ENCODE measurements at places on chromosomes 11 and 22.

GRCh38 chr11:29260939-29261705 is 755.7 kb downstream of the KCNA4 start:
- DNase-seq, result no peak
- H3K4me1 ChIP-seq, result no peaks in the 10 kb centered on the region

DNA sequence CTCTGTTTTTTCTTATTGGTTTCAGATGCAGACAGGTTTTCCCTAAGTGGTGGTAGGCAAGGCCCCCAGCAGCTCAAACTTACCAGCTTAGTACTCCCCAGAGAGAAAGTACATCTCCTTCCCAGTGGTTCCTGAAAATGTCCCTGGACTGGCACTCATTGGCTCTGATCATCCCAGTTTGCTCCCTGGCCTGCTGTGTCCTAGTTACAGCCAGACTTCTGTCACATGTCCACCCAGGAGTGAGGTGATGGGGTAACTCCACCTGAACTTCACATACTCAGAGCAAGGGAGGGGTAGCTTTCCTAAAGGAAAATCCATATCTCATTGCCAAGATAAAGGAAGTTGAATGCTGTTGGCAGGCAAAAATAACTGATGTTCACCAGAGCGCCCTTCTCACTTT is 237.0 kb upstream of the MPPED2 start:
- H3K27ac ChIP-seq, result no peak overlapping the region
- no peaks in the 10 kb centered on the region for H3K4me1 ChIP-seq
- H3K27me3 ChIP-seq, result no peaks in the 10 kb centered on the region
- DNase-seq, result no peak
- H3K36me3 ChIP-seq, result no peaks in the 10 kb centered on the region

GRCh38 chr11:26070714-26071380 is 261.1 kb upstream of the ANO3 start:
- no peaks in the 10 kb centered on the region for H3K27me3 ChIP-seq
- H3K36me3 ChIP-seq, result no peaks in the 10 kb centered on the region
- no peak overlapping the region for H3K4me3 ChIP-seq
- no peaks in the 10 kb centered on the region for H3K4me1 ChIP-seq
- H3K27ac ChIP-seq, result no peak overlapping the region
- no peak for DNase-seq

GRCh38 chr11:47326198-47326597 is 26.3 kb downstream of the MYBPC3 start:
- no peak overlapping the region for H3K4me3 ChIP-seq
- H3K36me3 ChIP-seq, result peaks cover 80% of the 10 kb centered on the region
- H3K27me3 ChIP-seq, result no peaks in the 10 kb centered on the region
- H3K27ac ChIP-seq, result no peak overlapping the region
- DNase-seq, result no peak

DNA sequence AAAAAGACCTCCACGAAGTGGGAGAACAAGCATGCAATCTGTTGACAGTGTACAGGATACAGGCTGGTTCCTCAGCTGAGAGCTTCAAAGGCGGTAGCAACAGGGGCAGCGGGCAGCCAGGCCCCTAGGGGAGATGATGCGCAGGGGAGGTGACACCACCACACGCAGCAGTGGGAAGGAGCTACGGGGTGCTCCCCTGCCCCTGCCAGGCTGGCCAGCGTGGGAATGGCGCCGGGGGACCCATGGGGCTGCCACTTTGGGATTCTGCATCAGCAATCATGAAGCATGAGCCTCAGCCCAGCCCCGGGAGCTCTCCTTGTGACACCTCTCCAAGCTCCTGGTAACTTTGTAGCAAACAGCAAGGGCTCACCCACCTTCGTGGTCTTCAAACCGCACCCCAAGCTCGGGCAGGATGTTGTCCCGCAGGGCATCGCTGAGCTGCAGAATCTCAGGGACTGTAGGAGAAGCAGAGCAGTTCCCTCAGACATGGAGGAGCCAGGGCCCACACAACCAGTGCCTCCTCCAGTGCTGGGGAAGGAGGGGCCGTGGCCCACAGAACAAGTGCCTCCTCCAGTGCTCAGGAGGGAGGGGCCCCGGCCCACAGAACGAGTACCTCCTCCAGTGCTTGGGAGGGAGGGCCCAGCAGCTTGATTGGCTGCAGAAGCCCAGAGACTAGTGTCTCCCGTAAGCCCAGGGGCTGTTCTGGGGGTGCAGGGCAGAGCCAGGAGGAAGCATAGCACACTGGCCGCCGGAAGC is 14.6 kb upstream of the NAP1L4 start:
- H3K27ac ChIP-seq, result no peak overlapping the region
- no peak overlapping the region for H3K4me3 ChIP-seq
- peaks cover 84% of the 10 kb centered on the region for H3K36me3 ChIP-seq
- peaks cover 6% of the 10 kb centered on the region for H3K4me1 ChIP-seq
- no peaks in the 10 kb centered on the region for H3K27me3 ChIP-seq

DNA sequence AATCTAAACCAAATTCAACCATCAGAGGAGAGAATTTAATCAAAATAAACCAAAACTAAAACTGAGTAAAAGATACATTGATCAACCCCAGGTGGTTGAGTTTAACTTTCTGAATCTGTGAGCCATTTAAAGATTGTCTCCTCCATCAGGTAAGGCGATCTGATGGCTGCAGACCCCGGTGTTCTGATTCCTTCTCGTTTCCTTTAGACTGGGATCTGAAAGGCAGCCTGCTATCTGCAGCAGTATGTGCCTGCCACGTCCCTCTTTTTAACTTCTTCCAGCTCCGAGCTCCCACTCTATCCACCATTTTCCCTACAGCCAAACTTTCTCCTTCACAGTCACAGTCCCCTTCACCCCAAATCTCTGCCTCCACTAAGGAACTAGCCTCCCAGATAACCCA is 66.1 kb upstream of the ARHGAP32 start:
- no peaks in the 10 kb centered on the region for H3K27me3 ChIP-seq
- H3K4me3 ChIP-seq, result no peak overlapping the region
- H3K4me1 ChIP-seq, result no peaks in the 10 kb centered on the region
- no peaks in the 10 kb centered on the region for H3K36me3 ChIP-seq
- H3K27ac ChIP-seq, result no peak overlapping the region

- no peaks in the 10 kb centered on the region for H3K36me3 ChIP-seq
- H3K4me3 ChIP-seq, result no peak overlapping the region
- DNase-seq, result no peak
- peaks cover 98% of the 10 kb centered on the region for H3K4me1 ChIP-seq
- peak overlapping the region; percentile 59 for H3K27ac ChIP-seq
Measured at GRCh38 chr11:114136686-114137640, 77.5 kb downstream of the ZBTB16 start.

DNA sequence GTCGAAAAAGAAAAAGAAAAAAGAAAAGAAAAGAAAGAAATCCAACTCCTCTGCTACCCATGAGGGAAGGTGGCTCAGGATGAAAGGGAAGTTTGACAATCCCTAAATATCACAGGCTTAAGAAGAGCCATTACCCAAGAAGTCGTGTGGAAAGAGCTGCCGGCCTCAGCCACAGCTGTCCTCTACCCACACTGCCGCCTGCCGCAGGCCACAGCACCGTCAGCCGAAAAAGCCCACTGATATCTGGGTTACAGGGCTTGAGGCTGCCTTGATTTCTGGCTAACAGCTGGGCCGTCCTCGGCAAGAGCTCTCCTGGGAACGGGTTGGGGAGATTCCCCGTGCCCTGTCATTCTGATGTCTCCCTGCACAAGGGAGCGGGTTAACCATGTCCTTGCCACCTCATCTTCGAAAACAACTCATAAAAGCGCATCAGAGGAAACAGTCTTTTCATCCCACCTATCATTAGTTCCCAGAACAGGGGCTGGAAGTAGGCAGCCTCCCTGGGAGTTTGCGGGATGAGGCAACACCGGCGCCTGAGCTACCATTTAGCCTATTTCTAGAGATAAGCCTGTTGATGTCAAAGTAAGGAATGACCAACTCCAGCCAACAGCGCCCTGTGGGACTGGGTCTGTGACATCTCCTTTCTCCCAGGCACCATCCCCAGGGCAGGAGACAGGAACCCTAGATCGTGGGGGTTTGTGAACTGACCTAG is 21.8 kb upstream of the SNX32 start:
- no peaks in the 10 kb centered on the region for H3K4me1 ChIP-seq
- H3K36me3 ChIP-seq, result no peaks in the 10 kb centered on the region
- DNase-seq, result no peak
- no peak overlapping the region for H3K4me3 ChIP-seq

DNA sequence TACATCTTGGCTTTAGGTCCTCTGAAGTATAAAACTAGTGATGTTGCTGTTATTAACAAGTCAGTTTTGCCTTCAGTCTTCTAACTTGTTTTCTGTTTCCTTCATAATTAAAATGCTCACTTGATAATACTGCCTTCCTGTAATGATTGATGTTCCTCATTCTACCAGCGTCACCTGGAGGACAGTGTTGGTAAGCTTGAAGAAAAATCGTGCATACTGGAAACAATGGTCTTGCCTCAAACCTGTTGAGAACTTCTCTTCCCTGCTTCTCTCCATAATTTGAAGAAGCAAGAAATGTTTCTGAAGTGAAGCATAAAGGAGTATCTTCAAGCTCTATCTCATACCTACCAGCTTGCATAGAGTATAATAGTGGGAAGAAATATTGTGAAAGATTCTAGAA is 3.0 kb downstream of the YWHAH start:
- DNase-seq, result no peak
- no peaks in the 10 kb centered on the region for H3K27me3 ChIP-seq
- no peak overlapping the region for H3K4me3 ChIP-seq

- H3K4me1 ChIP-seq, result no peaks in the 10 kb centered on the region
- DNase-seq, result no peak
- no peaks in the 10 kb centered on the region for H3K27me3 ChIP-seq
- H3K36me3 ChIP-seq, result no peaks in the 10 kb centered on the region
- H3K4me3 ChIP-seq, result no peak overlapping the region
Measured at GRCh38 chr11:26105762-26106423, 226.0 kb upstream of the ANO3 start.

DNA sequence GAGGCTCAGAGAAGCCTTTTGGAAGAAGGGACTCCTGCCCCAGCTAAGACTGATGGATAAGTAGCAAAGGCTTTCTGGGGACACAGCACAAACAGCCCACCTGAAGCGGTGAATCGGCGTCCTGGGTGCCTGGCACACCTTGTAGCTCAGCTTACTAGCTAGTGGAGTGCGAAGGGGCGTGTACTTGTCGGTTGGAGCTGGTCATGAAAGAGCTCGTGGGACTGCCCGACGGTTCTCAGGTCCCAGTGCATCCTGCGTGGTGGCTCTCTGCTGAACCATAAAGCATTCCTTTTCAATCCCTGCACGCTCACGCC is 690 bp upstream of the UVRAG start:
- H3K36me3 ChIP-seq, result no peaks in the 10 kb centered on the region
- H3K4me3 ChIP-seq, result peak overlapping the region; percentile 93
- H3K27ac ChIP-seq, result peak overlapping the region; percentile 89
- no peaks in the 10 kb centered on the region for H3K27me3 ChIP-seq
- no peak for DNase-seq

- no peaks in the 10 kb centered on the region for H3K36me3 ChIP-seq
- no peak overlapping the region for H3K27ac ChIP-seq
- no peaks in the 10 kb centered on the region for H3K27me3 ChIP-seq
Measured at GRCh38 chr11:63459586-63459985, 31.4 kb downstream of the PLAAT5 start.

DNA sequence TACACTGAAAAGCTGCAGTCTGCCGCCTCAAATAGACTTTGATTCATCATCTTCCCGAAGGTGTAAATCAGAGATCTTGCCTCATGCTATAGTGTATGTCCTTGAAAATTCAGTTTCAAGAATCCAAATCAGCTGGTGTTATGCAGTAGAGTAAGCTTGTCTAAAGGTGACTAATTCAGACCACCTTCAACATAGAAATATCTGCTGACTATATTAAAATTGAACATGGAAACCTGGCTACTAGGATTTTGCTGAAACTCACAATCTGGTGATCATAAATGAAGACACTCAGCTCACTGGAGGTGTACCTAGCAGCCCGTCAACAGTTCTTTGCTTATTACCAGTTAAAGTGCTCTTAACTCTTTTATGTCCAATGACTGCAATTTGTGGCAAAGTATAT is 266.6 kb downstream of the CADM1 start:
- H3K4me1 ChIP-seq, result no peaks in the 10 kb centered on the region
- H3K27ac ChIP-seq, result no peak overlapping the region
- H3K27me3 ChIP-seq, result no peaks in the 10 kb centered on the region
- no peak for DNase-seq

- H3K27me3 ChIP-seq, result no peaks in the 10 kb centered on the region
- DNase-seq, result no peak
- no peaks in the 10 kb centered on the region for H3K36me3 ChIP-seq
- no peaks in the 10 kb centered on the region for H3K4me1 ChIP-seq
Measured at GRCh38 chr11:106131998-106132397, 54.5 kb downstream of the AASDHPPT start.

DNA sequence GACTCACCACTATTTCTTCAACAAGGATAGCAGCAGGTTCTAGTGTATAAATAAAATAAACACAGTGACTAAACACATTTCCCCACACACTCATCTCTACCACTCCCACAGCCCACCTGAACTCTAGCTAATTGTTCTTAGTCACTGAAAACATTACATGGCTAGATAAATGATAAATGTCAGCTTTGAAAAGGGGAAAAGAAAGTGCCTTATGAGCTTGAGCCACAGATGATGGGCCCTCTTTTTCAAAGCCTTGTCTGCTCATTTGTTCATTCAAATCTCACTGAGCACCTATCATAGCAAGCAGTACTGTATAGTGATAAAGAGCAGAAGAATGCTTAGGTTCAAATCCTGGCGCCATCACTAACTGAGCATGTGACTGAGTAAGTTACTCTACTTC is 58.3 kb downstream of the SIK3 start:
- no peaks in the 10 kb centered on the region for H3K36me3 ChIP-seq
- no peak overlapping the region for H3K4me3 ChIP-seq
- DNase-seq, result no peak
- no peaks in the 10 kb centered on the region for H3K27me3 ChIP-seq
- H3K4me1 ChIP-seq, result peaks cover 5% of the 10 kb centered on the region
- H3K27ac ChIP-seq, result no peak overlapping the region

- H3K36me3 ChIP-seq, result no peaks in the 10 kb centered on the region
- peak; percentile 65 for DNase-seq
- H3K27me3 ChIP-seq, result no peaks in the 10 kb centered on the region
- H3K27ac ChIP-seq, result no peak overlapping the region
- peaks cover 60% of the 10 kb centered on the region for H3K4me1 ChIP-seq
- no peak overlapping the region for H3K4me3 ChIP-seq
Measured at GRCh38 chr11:113189909-113190667, 124.3 kb upstream of the TTC12 start.

- H3K4me3 ChIP-seq, result no peak overlapping the region
- H3K36me3 ChIP-seq, result no peaks in the 10 kb centered on the region
- no peaks in the 10 kb centered on the region for H3K4me1 ChIP-seq
- no peak overlapping the region for H3K27ac ChIP-seq
- peak; percentile 2 for DNase-seq
Measured at GRCh38 chr11:2272228-2272945, 2.0 kb upstream of the ASCL2 start.

DNA sequence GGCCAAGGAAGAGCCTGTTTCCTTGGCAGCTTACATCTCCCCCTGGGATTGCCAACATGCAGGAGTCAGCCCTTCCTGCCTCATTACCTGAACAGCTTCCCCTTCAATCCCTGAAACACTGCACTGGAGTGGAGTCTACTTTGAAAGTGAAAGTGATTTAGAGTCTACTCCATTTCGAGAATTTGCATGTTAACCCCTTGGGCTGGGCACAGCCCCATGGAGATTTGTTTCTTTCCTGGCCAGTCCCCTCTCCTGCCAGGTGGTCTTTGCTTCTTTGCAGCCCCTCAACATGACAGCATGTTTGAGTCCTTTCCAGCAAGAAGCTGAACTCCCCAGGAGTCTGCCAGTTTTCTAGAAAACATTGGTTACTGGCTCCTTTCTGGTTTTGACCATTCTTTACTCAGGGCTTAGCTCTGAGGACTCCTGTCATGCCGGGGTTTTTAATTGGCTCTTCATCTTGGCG is 59.9 kb downstream of the TRAF6 start:
- H3K4me1 ChIP-seq, result peaks cover 34% of the 10 kb centered on the region
- no peak overlapping the region for H3K27ac ChIP-seq
- H3K4me3 ChIP-seq, result no peak overlapping the region
- DNase-seq, result no peak
- peaks cover 7% of the 10 kb centered on the region for H3K36me3 ChIP-seq
- no peaks in the 10 kb centered on the region for H3K27me3 ChIP-seq
